ENCODE measurements at places on chromosomes 11 and 22.

- peak; percentile 72 for DNase-seq
These were observed at the start of gene TIMP3 for GRCh38 chr22:32801537-32802236. Gene TIMP3, plus strand, starts transcription at chr22:32801705. Its CDS starts 297 bp downstream, at chr22:32802002.

DNA sequence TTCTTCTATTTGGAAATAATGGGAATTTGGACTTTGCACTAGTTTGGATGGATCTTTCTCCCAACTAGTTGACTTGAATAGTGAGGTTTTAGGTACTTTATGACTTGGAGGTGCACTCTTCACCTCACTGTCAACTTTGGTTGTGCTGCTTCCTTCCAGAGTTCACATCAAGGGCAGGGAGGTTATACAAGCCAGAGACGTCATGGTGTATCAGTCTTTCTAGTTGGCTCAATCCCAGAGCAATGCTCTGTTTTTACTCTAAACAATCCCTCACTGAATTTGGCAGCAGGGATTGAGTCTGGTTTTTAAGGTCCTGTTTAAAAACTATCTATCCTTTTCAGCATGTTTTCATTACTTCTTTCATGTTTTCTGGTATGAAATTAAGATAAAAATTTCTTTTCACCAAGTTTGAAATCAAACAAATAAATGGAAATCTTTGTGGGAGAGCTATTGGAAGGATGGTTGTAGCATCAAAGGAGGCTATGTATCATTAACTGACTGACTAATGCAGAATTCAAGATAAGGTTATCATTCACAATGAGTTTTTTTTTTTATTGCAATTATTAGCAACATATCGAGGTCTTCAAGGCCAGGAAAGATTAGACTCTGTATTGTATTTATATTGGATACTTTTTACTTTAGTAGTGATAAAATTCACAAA lies 28.0 kb upstream of the ZBED5 start:
- no peak for DNase-seq

GRCh38 chr22:45485261-45485660 lies 17.4 kb upstream of the FBLN1 start:
- no peak for DNase-seq

- DNase-seq, result no peak
These were observed 4.1 kb upstream of the PLAAT2 start for GRCh38 chr11:63567044-63567840.

DNA sequence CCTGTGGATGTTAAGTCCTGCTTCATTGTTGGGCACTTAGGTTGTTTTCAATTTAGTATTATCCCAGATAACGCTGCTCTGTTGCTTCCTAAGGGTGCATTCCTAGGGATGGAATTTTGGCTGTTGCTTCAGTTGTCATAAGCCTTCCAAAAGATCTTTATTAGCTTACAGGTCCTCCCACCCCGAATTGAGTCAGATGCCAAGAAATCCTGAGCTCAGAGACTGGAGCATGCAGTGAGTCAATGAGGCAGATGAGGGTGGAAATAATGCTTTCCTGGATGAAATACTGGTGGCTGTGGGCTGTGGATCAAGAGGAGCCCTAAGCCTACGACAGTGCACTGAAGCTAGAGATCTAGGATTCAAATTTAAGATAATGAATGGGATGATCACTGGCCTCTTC lies 10.7 kb upstream of the IL18BP start:
- DNase-seq, result no peak

DNA sequence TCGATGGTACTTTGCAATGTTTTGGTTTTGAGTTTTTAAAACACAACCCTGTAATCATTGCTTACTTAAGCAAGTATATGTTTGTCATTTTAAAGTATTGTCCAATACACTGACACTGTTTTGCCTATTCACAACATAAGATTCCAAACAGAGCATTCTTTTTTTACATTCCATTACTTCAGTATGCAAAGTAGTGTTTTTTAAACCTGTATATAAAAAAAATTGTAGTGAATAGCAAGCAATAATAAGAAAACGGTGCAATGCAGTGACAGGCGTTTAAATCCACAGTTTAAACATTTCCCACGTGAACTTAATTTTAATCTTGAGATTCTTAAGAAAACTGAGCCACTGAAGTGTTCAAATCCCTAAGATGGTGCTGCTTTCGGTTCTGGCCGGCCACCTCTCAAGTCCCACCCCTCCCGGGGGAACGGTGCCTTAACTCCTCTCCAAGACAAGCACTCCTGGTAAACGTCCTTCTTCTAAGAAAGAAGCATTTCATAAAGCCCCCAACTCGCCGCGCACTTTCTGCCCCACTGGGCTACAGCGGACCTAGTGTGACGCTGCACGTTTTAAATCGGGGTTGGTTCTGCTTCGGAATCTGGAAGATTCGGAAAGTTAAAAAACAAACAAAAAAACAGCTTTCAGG lies 2.9 kb downstream of the PGR start:
- DNase-seq, result no peak

- no peak for DNase-seq
These were observed 538.8 kb upstream of the B3GAT1 start for GRCh38 chr11:134950692-134951304.

DNA sequence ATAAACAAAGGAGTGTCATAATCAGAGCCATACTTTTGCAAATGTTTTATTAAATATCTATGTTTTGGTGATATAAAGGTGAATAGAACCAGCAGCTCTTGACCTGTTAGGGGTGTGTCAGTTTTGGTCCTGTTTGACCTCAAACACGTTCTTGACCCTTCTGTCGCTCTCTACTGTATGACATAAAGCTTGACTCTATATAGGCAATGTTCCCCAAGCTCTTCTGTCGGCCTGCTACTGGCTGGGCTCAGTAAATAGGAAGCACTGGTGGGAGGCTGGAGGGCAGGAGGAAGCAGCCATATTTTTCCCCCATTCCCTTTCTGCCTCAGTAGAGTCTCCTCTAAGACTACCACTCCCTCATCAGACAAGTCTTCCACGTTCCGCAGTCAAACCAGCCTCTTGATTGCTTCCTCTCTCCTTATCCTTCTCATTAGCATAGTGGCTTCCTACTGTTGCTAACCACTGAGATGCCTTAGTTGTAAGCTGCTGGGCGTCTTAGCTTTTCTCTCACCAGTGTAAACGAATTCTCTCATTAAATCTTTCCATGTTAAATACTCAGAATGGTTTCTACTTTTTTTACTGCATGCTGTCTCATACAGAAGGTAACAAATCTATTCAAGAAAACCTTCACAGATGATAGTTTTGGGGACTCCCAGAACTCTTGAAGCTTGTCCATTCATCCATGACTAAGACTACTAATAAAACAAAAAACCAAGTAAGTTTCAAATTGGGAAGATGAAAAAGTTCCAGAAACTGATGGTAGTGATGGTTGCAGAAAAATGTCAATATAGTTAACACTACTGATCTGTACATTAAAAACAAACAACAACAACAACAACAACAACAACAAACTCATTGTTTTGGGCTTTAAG lies 3.3 kb downstream of the NPAT start:
- no peak for DNase-seq

DNA sequence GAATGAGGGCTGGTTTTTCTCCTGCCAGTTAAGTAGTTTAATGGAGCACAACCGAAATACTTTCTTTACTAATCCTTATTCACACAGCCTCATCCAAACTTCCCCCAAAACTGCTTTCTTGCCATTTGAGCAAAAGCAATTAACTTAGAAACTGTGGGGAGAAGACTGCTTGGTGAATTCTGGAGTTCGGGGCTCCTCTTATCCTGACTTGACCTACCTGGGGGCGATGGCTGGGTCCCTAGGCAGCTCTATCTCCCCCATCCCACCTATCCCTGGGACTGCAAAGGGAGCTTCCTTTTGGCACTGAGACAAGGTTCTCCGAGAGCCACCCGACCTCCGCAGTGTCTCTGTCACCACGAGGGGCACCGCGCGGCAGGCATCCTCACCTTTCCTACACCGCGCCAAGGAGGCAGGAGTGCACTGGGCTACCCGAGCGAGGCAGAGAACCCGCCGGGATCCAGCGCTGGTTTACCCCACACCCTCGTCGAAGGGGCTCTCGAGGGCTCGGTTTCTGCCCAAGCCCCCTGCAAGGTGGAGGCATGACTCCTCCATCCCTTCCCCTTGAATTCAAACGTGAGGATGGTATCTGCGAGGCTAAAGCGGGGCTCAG lies 759 bp downstream of the DESI1 start:
- DNase-seq, result no peak

- DNase-seq, result no peak
These were observed 7.8 kb upstream of the LRRC32 start for GRCh38 chr11:76678321-76678720.

- no peak for DNase-seq
These were observed 50.4 kb downstream of the BARX2 start for GRCh38 chr11:129426038-129426437.

GRCh38 chr11:125465255-125465654 lies 30.8 kb downstream of the FEZ1 start:
- no peak for DNase-seq

GRCh38 chr11:26997378-26997777 lies 3.5 kb downstream of the FIBIN start:
- DNase-seq, result no peak

- no peak for DNase-seq
These were observed 110.0 kb downstream of the KIAA1671 start for GRCh38 chr22:25062386-25063085.

GRCh38 chr22:30240541-30241417 lies 5.8 kb downstream of the LIF start:
- DNase-seq, result no peak

DNA sequence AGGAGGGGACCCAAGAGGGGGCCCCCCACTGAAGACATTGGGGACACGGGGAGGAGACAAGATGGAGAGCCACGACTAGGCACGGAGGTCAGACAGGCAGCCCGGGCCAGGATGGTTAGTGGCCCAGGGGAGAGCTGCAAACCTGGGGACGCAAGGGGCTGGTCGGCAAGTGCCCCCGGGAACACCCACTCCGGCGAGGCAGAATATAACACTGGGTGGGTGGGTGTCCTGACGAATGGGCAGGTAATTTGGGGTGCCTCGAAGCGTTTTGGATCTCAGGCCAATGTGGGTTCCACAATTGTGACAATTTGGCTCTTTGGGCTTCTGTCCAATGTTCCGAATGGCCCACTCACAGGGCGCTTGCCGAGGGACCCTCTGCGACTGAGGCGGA lies 9.9 kb downstream of the IGF2 start:
- no peak for DNase-seq

DNA sequence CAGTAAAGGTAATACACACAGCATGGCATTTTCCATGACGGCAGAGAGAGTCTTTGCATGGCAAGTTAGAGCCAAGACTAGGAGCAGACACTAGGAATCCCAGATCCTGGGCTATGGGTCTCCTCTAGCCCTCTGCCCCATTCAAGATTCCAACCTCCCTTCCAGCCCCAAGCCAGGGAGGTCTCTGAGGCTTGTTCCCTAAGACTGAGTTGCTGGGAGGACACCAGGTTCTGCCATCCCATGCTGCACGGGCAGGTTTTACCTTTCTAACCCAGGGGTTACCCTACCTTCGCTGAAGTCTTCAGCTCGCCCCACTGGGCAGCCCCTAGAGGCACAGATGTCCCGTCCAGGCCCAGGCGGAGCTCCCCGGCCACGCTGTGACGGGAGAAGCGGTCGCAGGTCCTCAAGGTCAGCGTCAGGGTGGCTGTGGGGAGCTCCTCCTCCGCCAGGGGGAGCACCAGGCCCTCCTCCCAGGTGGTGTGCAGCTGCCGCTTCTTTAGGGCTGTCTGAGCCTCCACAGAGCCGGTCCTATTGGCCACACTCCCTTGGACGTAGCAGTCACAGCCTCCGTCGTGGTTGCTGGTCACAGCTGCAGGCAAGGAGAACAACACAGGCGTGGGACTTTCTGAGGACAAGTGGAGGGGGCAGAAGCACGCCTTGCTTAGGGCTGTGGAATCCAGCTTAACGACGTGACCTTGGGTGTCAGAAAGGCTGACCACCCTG lies 33.8 kb downstream of the SYT13 start:
- no peak for DNase-seq

- DNase-seq, result no peak
These were observed 50.5 kb upstream of the POU2AF2 start for GRCh38 chr11:111194860-111195568.

DNA sequence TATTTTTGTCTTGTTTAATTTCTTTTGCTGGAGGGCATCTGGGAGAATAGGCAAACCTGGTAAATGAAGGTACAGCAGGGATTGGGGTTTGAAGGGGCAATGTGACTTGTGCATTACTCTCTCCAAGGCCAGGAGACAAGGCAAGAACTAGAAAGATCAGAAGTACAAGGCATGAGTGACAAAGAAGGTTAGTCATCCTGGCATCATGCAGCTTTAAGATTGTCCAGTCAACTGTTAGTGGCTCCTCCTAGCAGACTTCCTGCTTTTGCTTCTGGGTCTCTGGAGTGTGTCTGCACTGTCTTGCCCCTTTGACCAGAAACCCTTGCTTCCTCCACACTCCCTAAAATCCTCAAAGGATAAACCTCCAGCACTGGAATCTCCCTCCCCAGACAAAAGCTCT lies 27.2 kb upstream of the GLYATL1 start:
- no peak for DNase-seq

DNA sequence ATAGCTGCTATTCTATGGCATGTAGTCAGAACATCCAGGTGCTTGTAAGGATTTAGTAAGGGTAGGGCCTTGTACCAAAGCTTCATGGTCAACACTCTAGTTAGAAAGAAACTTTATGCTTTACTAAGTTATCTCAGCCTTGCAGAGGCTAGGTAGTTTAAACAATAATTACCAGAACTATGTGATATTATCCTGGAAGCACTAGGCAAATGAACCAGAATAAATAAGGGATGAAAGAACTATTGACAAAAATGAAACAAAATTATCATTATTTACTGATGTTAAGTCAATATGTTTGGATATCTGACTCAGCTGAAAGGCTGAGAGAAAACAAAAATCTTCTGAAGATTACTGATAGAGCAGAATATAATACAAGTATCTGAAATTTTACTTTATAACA lies 1089.1 kb upstream of the RAG2 start:
- no peak for DNase-seq

- no peak for DNase-seq
These were observed 398 bp upstream of the ATG16L2 start for GRCh38 chr11:72813740-72814285.

- no peak for DNase-seq
These were observed 492.1 kb upstream of the CADM1 start for GRCh38 chr11:115996125-115996807.

GRCh38 chr11:78657968-78658839 lies 83.5 kb upstream of the NARS2 start:
- DNase-seq, result no peak

- DNase-seq, result no peak
These were observed 2.3 kb downstream of the ADORA2A start for GRCh38 chr22:24429411-24430365.

- DNase-seq, result no peak
These were observed 1129.3 kb upstream of the RAG2 start for GRCh38 chr11:37727371-37727770.

GRCh38 chr11:130801333-130802122 lies 114.8 kb downstream of the SNX19 start:
- DNase-seq, result peak; percentile 58

- DNase-seq, result no peak
These were observed 68.2 kb downstream of the SYT13 start for GRCh38 chr11:45217991-45218390.
